ENCODE measurements at places on chromosomes 3 and 15.

DNA sequence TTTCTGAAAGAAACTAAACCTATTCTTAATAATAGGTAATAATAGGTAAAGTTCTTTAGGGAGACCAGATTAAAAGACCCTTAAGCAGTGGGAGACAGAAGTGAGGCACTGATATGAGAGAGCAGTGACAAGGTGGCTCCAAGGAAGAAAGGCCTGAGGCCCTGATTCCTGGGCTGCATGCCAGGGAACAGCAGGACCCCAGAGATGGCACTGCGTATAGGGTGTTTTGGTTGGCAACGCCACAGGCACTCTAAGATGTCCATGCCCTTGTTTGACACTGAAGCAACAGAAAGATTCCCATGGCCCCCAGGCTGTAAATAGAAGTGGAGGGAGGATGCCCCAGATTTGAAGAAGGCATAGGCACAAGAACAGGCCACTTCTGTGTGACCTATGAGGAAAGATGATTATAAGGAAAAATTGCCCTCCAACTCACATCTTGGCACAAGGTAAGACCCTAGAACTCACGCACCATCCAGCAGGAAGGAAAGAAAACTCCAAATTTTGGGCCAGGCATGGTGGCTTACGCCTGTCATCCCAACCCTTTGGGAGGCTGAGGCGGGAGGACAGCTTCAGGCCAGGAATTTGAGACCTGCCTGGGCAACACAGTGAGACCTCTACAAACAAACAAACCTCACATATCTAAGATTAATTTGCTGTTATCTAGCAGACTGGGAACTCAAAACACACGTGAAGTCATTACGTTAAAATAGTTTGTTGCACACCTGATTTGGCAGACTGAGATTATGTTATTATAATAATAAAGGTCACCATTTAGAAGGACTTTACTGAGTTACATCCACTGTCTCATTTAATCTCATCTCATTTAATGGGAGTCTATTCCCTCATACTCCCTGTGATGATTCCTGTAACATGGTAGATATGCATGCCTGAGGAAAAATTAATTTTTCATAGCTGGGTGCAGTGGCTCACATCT, 10.5 kb upstream of the BLM start:
- no peak for DNase-seq

GRCh38 chr15:71115567-71116351, 488 bp downstream of the THSD4 start:
- DNase-seq, result no peak

DNA sequence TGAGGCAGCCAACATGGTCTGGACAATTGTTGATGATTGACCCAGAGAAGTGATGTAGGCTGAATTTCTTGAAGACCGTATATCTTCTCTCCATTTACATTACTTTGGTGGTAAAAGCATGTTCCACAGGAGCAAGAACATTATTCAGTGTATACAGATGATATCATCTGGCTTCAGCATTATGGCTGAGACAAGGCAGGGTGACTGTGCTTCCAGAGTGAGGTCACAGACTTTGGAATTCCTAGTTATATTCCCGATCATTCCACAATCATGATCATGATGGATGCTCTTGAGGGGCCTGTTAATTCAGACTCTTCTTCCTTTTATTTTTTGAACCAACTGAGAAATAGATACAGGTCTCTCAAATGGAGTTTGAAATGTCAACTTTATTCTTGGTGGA, 19.0 kb downstream of the PLS1 start:
- DNase-seq, result no peak

GRCh38 chr3:64708456-64708855, 20.7 kb upstream of the ADAMTS9 start:
- DNase-seq, result no peak

GRCh38 chr3:55402886-55403609, 84.1 kb downstream of the WNT5A start:
- peak; percentile 52 for DNase-seq

All from Panc1 (cell line).